ENCODE measurements at places on chromosomes 1 and 21.

DNA sequence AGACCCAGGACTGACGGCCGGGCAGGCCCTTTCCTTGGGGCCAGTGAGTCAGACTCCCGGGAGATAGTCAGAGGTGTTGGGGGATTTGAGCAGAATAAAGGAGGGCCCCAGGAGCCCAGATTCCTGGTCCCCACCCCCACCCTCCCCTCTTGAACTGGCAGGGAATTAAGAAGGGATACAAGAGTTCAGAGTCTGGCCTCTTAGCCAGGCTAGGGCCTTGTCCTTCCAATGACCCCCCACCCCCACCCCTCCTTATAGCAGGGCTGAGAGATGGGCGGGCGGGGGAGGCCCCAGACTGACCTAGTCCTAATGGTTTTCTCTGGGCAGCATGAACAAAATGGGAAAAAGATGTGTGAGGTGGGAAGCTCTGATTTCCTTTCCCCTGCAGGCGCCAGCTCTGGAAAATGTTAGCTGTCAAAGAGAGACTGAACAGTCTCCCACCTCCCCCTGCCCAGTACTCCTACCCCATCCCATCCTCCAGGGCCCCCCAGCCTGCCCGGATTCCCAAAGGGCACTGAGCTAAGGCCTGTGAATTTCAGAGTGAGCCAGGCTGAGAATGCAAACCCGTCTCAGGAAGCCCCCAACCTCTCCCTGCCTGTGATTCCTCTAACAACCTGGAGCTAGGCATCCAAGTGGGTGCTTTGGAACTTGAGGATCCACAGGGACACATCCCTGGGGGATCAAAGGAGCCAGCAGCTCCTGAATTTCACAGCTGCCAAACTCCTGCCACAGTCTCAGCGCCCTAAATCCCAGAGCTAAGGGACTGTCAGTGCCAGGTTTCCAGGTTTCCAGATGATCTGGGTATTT lies 5.8 kb upstream of the CRABP2 start:
- DNase-seq = no peak

- no peak for DNase-seq
These were observed 12.0 kb downstream of the OTUD3 start for GRCh38 chr1:19894218-19894617.

DNA sequence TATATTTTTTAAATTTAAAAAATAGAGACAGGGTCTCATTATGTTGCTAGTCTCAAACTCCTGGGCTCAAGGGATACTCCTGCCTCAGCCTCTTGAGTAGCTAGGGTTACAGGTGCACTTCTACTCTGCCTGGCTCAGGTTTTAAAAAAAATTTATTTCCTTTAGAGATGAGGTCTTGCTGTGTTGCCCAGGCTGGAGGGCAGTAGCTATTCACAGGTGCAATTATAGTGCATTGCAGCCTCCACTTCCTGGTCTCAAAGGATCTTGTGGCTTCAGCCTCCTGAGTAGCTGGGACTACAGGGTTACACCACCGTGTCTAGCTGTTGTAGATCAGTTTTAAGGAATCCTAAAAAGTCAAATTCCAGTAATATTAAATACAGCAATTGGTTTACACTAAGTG lies 5.0 kb downstream of the RNF11 start:
- no peak for DNase-seq

DNA sequence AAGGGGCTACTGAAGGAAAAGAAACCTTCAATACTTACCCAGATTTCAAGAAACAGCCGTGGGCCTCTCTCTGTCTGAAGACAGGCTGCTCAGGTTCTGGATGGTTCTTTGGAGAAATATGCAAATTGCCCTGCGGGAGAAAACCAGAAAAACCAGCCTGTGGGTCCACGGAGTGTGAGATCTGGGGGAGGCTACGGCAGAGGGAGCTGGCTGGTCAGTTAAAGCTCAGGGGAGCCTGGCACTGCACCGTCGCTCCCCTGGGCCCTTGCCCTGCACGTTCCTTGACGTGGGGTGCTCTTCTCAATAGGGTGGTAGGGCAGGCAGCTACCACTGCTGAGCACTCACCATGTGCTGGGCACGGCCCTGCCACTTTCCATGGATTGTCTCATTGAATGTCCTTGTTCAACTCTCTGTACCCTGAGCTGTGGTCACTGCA lies 12.7 kb downstream of the TMCO4 start:
- no peak for DNase-seq

GRCh38 chr1:76290271-76290670 lies 215.7 kb downstream of the ST6GALNAC3 start:
- DNase-seq = no peak

DNA sequence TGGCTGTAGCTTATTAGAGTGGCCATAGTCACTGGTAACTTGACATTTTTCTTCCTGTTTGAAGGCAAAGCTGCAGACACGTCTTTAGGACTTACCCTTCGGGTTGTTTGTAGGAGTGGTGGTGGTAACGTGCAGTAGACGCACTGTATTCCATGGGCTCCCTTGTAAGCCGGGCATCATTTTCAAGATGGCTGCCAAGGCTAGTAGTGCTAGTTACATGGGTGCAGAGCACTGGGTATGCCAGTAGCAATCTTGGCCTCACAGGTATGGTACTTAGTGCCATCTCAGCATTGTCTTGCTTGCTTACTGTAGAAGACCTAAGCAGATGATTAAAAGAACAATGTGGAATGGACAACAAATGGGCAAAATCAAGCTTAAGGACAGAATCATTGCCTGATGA lies 1.9 kb downstream of the YBX1 start:
- DNase-seq = no peak

- DNase-seq = no peak
These were observed 25.0 kb downstream of the LRRC8C start for GRCh38 chr1:89657886-89658285.

Data from HCEC 1CT (cell line).